Thoracic aorta (tissue), 2 donors: ENCODE measurements at places on chromosomes 3 and 15.

DNA sequence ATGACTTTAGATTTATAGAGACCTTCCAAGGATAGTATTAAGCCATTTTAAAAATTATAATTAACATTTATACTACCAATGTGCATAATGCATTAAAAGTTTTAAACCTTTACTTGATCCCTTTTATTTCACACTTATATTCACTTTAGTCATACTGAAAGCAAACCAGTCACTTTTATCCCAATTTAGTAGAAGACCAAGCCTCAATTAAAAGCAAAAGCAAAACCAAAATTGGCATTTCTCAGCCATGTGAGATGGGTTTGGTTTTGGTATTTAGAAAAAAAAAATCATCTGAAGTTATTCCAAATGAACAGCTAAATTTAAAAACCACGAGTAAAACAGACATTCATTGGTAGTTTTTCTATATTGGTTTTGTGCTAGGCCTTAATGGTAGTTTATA lies 249.4 kb downstream of the LPP start:
- DNase-seq = no peak

- DNase-seq = no peak
Measured at GRCh38 chr15:70348581-70349344, 251.0 kb upstream of the TLE3 start.

DNA sequence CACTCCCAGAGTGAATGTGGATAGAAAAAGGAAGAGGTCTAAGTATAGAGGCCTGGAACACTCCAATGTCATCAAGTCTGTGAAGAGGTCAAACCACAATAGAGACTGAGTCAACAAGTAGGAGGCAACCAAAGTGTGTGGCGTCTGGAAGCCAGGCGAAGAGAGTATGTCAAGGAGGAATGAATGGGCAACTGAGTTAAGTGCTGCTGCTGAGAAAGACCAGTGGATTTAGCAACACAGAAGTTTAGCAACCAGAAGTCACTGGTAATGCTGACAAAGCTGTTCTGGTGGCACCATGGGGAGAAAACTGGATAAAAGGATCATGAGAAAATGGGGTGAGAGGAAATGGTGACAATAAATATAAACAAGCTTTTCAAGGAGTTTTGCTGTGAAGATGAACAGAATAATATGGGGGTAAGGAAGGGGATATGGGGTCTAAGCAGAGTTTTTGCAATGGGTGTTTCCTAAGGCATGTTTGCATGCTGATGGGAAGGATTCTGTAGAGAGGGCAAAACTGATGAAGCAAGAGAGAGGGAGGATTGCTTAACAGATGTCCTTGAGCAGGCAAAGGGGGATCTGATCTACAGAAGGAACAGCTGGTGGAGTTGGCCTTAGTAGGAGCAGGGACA lies 38.4 kb downstream of the PCOLCE2 start:
- DNase-seq = no peak

GRCh38 chr15:41291065-41291631 lies 41.2 kb downstream of the OIP5 start:
- DNase-seq = no peak
